Nasal cavity respiratory epithelium epithelial cell of viscerocranial mucosa (primary cell): ENCODE measurements at places on chromosomes 12 and 14. TPM values are rescaled to one million over a fixed set of nuclear protein-coding genes. Genes with fewer than 3 reads are reported as not detected.

The FGF6 gene
- not detected in 2 replicates for total RNA-seq

The LRP1 gene
- 26.3 and 294 TPM in 2 replicates for total RNA-seq

The ANKRD52 gene
- 10.6 and 40.3 TPM in 2 replicates for total RNA-seq

The EFCAB11 gene
- 1.7 and 2.2 TPM in 2 replicates for total RNA-seq

The GPR68 gene
- total RNA-seq: 1.4 and 10.5 TPM in 2 replicates

The COX8C gene
- not detected in 2 replicates for total RNA-seq

The SSTR1 gene
- total RNA-seq: not detected in 2 replicates

The ART4 gene
- not detected in 2 replicates for total RNA-seq

The PPP4R4 gene
- 15.9 and 17.4 TPM in 2 replicates for total RNA-seq

The ULK1 gene
- 6.5 and 36.5 TPM in 2 replicates for total RNA-seq

The NPFF gene
- not detected in 2 replicates for total RNA-seq

The FOXG1 gene
- 0.34 and 3.7 TPM in 2 replicates for total RNA-seq

The GRIN2B gene
- under 0.01 TPM in 2 replicates for total RNA-seq
